ENCODE measurements at places on chromosomes 2 and 18.

DNA sequence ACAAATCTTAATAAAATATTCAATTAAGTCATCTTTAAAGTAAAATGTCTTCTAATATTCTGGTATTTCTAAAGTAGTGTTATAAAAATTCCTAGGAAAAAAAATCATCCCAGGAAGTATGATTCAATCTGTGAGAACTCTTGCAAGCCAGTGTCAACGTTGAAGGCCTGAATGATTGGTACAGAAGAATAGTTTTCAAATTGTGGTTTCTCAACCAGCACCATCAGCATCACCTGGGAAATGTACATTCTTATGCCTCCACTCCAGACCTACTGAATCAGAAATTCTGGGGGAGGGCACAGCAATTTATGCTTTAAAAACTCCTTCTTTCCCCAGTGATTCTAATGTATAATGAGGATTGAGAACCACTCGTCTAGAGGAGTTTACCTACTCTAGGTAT, 62.3 kb upstream of the C2orf15 start:
- no peak for DNase-seq

GRCh38 chr18:68041327-68041726, 524.8 kb upstream of the DSEL start:
- no peak for DNase-seq

- no peak for DNase-seq
These were observed 28.0 kb downstream of the KIF3C start for GRCh38 chr2:25954199-25954752.

DNA sequence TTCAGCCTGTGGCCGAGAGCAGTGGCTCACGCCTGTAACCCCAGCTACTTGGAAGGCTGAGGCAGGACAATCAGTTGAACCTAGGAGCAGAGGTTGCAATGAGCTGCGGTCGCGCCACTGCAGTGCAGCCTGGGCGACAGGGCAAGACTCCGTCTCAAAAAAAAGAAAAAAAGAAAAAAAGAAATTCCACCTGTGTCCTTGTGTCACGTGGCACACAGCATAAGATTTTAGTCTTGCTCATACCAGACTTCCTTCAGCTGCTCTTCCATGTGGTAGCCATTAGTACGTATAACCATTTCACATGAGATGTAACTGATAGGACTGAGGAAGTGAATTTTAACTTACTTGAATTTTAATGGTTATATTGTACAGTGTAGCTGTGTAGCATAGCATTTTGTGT, 4.0 kb downstream of the NOP58 start:
- DNase-seq = no peak

All from spinal cord (tissue), 10 donors.